GM19239 (cell line): ENCODE measurements at places on chromosomes 16 and 17.

GRCh38 chr16:65010125-65010524, 111.7 kb downstream of the CDH11 start:
- DNase-seq, result no peak

GRCh38 chr16:83914091-83914710, 15.3 kb downstream of the MLYCD start:
- DNase-seq, result no peak

DNA sequence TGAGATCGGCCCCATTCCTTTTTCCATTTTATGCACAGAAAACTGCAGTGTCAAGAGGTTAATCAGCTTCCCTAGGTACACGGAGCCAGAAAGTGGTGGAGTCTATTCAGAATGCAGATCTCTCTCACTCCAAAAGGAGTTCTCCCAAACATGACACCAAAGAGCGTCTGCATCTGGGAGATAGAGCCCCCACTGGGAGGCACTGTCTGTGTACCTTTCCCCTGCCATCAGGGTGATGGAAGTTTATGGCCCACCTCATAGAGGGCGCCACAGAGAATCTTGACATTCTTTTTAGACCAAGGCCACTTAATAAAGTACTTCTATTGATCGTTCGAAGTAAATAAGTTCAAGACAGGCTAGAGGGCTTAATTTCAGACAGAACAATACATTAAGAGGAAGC, 493.7 kb upstream of the ERCC4 start:
- DNase-seq, result no peak

DNA sequence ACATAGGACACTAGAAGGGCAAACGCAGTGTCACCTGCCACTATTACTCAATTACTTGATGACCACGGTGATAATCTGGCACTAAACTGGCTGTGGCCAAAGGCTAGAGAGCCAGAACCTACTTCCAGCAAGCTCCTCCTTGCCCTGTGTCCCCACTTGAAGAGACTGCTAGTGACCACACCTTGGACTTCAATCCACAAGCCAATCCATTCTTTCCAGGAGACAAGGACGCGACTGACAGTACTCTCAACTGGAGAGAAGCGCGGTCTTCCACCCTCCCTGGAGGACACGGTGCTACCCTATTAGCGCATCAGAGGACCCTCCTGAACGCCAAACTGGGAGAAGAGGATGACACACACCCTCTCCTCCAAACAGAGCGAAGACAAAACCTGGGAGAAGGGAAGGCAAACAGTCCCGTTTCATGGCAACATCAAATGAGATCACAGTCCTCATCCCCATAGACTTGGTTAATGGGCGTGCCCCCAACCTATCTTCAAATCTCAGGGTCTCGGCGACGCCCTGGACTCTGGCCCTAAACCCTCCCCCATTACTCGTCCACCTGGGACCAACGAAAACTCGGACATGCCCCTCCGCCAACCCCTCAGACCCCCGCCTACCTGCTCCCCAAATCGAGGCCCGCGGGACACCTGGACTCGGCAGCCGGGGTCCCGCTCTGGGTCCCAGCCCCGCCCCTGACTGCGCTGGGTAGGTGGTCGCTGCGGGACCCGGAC, 508 bp downstream of the FLCN start:
- DNase-seq, result no peak

DNA sequence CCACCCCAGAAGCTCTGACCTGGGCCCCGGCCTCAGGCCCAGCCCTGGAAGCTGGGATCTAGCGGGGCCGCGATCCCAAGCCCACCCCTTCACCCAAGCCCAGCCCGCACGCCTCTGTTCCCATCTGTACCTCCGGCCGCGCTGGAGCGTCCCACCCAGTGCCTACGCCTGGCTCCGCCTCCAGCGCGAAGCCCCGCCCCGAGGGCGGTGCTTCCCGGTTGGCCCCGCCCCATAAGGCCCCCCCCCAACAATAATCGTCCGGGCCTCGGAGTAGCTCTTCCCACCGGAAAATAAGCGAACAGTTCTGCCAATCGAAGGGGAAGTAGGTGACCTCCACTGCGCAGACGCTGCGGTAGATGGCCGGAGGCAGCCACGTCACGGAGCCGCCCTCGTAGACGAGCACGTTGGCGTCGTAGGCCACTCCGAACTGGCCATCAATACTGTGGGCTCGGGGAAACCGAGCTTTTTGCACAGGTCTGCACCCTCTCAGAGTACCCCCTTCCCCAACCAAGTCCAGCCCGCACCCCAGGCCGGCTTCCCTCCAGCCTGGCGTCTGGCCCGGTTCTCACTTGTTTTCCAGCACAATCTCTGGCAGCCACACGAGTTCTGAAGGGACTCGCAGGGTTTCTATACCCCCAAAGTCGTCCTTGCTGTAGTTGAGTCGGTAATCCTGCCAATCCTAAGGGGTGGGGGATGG, 1.1 kb downstream of the CHRNE start:
- no peak for DNase-seq

DNA sequence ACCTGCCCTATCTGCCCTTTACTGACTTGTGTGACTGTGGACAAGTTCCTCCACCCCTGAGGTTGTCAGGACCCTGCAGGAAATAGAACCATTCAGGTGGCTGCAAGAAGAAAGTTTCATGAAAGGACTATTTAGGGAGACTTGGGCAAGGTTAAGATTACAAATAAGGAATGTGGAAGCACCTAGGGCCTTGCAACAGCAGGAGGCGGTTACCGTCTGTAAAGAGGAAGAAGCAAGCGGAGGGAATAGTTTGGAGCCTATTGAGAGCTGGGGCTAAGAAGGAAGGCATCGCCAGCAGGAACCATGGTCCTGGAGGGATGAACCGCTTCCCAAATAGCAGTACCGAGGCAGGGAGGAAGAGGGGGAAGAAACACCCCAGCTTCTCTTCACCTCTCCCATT, 132.4 kb downstream of the PRKCB start:
- DNase-seq, result no peak

- DNase-seq, result no peak
These were observed 795 bp downstream of the KCTD13 start for GRCh38 chr16:29925105-29925756.

- no peak for DNase-seq
These were observed 9.9 kb upstream of the TSPOAP1 start for GRCh38 chr17:58338454-58338840.

- no peak for DNase-seq
These were observed 1.1 kb upstream of the PIGS start for GRCh38 chr17:28572259-28573039.

GRCh38 chr17:5194346-5194745, 2.7 kb upstream of the ZNF594 start:
- no peak for DNase-seq
